ENCODE measurements at places on chromosomes 3 and 15.

DNA sequence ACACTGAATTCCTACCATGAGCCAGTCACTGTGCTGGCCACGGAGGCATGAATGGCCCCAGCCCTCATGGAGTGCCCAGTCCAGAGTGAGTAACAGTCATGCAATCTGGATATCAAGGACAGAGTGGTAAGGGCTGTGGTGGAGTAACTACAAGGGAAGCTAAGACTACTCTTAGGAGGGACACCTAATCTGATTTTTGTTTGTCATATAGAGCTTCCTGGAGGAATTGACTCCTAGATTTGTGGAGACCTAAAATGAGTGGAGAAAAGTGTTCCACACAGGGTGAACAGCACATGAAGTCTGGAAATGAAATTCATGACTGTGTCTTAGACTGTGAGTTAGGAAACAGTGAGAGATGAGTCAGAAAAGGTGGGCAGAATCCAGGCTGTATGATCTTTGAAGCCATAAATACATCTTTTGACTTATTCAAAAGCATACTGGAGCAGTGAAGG is 219.9 kb downstream of the NFKBIZ start:
- DNase-seq: no peak

GRCh38 chr3:22555753-22556435 is 647.2 kb upstream of the UBE2E2 start:
- no peak for DNase-seq

GRCh38 chr3:5218815-5219214 is 31.3 kb downstream of the EDEM1 start:
- no peak for DNase-seq

- DNase-seq: no peak
These were observed 36.2 kb downstream of the ILDR1 start for GRCh38 chr3:121985846-121986245.

- no peak for DNase-seq
These were observed 21.7 kb upstream of the TBC1D21 start for GRCh38 chr15:73851689-73852088.

DNA sequence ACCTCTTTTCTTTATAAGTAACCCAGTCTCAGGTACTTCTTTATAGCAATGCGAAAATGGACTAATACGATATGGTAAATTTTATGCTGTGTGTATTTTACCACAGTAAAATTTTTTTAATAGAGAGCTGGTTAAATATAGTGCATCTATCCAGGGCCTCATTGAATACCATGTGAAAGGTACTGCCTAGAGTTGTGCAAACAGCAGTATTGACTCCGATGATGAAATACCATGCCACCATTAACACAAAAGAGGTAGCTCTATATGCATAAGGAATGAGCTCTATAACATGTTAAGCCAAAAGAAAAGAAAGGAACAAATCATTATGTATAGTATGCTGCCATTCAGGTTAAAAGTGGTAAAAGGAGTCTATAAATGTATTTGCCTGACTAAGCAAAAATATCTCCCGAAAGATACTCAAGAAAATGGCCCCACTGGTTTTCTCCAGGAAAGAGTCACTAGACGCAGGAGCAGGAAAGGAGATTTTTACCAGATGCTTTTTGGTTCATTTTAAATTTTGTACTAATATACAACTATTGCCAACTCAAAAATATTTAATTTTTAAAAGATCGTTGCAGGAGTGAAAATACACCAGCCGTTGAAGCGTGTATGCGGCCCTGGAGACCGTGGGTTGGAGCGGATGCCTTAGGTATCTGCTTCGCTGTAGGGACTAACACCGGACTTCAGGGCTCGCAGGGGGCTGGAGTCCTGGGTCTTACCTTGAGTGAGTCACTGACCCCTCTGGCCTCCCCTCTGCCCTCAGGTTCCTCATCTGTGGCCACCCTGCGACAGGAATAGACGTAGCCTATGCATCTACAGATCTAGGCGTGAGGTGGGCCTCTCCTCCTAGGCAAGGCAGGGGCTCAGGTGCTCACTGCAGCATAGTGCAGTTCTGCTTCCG is 120.1 kb downstream of the CHSY1 start:
- DNase-seq: no peak
